ENCODE measurements at places on chromosomes 1 and 21.

- DNase-seq = no peak
These were observed 15.7 kb upstream of the ETS2 start for GRCh38 chr21:38790059-38790458.

GRCh38 chr1:3078430-3078861, 9.4 kb downstream of the PRDM16 start:
- DNase-seq = no peak

DNA sequence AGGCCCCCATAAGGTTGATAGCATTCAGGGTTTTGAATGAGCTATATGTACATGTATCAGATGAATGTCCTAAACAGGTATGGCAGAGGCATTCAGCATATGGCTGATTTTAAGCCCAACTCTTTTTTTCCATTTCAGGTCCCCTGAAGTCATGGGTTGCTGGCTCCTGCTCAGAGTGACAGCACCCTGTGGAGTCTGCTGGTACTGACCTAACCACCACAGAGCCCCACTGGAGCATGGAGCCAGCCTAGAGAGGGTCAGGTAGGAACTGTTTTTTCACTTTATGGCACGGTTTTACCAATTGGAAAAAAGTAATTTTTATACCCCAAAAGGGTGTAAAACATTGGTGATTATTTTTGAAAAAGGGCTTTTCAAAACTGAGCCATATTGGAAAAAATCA, 82.5 kb upstream of the MPC2 start:
- no peak for DNase-seq

- no peak for DNase-seq
These were observed 183.5 kb downstream of the HMCN1 start for GRCh38 chr1:185917646-185918045.

- DNase-seq = peak; percentile 59
These were observed 22.0 kb upstream of the PRDM15 start for GRCh38 chr21:41901099-41901498.

DNA sequence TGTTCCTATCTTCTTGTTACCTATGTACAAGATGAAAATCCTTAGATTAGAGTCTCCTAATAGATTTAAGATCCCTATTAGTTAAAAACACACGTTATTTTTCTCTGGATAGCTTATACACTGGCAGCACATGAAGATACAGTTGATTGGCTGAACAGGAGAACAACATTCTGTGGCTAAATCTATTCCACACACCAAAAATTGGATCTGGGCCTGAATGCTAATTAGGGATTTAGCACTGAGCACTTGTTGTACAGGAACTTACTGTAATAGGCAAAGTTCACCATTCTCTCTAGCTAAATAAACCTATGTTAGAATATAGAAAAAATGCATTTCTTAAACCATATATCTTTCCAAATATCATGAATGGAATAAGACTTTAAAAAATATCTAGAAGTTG, 117.1 kb upstream of the PTGFR start:
- no peak for DNase-seq
